ENCODE measurements at places on chromosomes 3 and 15. TPM values are rescaled to one million over a fixed set of nuclear protein-coding genes. Genes with fewer than 3 reads are reported as not detected.

- no peak for DNase-seq
Measured at GRCh38 chr15:32716915-32717425, 834 bp upstream of the GREM1 start.

DNA sequence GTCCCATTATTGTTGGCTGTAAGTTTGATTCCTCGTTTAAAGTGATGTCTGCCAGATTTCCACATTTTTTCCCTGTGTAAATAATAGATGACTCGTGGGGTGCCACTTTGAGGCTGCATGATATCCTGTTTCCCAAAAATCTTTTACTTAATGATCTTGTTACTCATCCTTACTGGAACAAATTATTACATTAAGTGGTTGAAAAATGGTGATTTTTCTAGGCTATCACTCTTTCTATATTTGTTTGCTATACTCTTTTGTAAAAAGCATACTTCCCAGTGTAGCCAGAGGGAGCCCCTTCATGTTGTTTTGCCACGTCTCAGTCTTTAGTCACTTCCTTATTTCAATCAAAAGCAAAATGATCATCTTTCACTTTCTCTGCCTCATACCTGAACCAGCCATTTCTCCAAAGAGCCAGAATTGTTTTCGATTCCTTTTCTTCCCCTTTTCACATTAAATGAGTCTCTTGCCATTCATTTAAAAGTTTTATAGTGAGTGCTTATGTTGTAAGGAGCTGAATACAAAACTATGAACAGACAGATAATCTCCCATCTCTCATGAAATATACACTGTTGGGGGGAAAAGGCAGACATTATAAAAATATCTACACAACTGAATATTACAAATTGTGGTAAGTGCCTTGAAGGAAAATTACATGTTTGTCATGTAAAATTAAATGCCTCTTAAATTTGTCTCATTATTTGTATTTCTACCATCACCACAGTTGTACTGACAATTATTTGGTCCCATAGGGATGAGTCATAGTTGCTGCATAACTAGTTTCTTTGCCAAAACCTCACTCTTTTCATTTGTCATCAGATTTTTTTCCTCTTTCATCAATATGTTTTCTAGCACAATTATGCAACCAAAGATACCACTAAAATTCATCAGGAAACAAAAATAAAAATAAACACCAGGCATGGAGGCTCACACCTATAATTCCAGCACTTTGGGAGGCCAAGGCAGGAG, 41.5 kb downstream of the ADGRG7 start:
- DNase-seq: no peak

DNA sequence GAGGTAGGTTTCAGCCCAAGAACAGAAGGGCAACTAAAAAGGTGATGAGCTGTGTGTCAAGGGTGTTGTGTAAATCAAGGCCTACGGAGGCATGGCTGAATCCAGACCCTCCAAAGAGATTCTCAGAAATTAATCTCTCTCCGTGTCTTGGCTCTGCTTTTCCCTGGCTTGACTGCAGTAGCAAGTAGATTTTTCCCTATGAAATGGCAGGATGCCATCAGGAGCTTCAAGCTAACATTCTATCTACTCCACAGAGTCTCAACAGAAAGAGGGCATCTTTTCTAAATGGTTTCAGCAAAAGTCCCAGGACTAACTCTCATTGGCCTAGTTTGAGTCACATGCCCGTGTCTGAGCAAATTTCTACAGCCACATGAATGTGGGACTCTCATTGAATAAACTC, 58.3 kb downstream of the LSM3 start:
- DNase-seq: no peak

GRCh38 chr3:141575879-141576743, 89.3 kb downstream of the RASA2 start:
- DNase-seq: no peak

DNA sequence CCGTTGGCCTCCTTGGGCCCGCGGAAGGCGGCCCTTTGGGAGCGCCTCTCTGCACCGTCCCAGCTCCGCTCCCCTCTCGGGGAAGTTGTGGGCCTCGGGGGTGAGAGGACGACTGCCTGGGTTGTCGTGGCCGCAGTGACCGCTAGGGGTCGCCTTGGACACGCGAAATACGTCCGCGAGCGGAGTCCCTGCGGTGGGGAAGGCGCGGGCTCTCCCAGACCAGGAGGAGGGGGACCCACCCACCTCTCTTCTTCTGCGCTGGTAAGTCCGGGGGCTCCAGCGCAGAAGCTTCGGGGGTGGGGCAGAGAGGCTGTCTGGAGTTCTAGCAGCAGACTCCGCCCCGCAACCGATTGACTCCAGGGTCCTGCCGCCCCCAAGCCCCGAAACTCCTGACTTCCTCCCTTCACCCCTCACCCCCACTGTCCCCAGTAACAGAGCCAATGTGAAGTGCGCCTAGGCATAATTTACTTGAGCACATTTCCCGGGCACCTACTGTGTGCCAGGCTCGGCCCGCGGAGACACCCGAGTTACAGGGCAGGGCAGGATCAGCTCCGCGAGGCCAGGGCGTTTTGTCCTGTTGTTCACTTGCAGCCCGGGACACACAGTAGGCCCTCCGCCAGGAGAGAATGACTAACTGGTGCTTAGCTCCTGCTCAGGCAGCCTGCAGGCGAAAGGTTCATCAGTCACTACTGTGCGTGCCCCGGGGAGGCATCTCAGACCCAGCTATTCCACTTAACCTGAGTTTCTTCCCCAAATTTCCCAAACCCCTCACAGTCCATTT, 32.8 kb downstream of the DNASE1L3 start:
- DNase-seq: peak; percentile 97

DNA sequence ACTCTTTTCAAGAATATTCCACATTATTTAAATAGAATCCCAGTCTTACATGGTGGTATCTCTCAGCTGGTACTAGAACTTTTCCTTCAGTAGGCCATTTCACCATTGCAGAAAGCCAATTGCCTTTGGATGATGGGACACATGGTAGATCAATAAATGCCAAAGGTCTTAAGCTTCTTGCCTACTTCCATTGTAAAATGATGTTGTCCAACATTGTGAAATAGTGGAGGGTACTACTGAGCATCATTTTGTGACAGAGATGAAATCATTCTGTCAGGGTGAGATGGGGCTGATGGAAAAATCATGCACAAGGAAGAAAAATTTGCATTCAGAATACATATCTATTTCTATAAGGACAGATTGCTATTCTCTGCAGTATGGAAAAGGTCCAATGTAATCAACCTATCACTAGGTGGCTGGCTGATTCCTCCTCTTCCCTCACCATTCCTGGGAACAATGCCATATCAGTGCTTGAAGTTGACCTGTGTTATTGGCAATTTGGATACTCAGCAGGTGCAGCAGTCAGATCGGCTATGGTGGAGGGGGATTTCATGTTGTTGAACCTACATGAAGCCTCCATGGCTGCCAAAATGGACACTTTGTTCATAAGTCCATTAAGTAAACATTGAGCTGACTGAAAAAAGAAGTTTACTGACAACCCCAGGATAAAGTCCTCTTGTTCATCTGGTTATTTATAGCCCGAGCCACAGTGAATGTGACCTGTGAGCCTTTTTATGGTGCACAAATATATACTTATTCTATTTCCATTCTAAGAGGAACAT, 596.9 kb upstream of the ARPP21 start:
- no peak for DNase-seq

- DNase-seq: no peak
Measured at GRCh38 chr3:100682854-100683760, 26.2 kb upstream of the TFG start.

DNA sequence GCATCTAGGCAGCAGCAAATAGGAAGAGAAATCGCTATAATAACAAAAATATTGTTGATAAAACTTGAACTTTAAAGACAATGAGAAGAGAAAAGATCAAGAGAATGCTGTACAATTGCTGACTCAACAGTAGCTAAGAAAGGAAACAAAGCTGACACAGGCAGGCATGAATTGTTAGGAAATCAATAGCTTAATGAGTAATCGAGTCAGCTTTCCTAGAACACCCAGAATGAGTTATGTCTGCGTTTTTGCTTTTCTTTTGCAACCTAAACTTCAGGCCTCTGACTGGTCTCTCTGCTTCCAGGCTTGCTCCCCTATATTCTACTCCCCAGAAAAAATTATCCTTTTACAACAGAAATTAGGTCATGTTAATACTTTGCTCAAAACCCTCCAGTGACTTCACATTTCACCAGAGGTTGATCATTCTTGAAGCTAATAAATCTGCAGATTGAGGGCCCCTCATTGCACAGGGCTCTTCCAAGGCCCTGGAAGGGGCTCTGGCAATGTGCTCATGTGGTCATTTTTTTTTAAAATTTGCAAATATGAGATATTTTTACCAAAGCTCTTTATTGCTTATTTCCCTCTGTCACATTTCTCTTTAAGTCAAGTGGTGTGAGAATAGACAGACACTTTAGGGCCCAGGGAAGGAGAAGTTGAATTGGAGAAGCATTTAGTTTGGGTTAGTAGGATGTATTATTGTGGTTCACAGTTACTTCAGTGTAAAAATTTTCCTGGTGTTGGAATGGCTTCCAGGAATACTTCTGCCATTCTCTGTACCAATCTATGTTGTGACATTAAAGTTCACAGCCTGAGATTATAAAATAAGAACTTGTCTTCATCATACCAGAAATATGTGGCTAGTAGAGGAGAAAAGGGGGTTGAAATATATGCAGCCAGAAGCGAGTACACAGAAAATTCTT, 116.3 kb downstream of the TMCO5A start:
- no peak for DNase-seq

- no peak for DNase-seq
Measured at GRCh38 chr3:182814419-182815062, 21.2 kb downstream of the ATP11B start.

- DNase-seq: no peak
Measured at GRCh38 chr15:85963262-85963760, 116.4 kb upstream of the AGBL1 start.

DNA sequence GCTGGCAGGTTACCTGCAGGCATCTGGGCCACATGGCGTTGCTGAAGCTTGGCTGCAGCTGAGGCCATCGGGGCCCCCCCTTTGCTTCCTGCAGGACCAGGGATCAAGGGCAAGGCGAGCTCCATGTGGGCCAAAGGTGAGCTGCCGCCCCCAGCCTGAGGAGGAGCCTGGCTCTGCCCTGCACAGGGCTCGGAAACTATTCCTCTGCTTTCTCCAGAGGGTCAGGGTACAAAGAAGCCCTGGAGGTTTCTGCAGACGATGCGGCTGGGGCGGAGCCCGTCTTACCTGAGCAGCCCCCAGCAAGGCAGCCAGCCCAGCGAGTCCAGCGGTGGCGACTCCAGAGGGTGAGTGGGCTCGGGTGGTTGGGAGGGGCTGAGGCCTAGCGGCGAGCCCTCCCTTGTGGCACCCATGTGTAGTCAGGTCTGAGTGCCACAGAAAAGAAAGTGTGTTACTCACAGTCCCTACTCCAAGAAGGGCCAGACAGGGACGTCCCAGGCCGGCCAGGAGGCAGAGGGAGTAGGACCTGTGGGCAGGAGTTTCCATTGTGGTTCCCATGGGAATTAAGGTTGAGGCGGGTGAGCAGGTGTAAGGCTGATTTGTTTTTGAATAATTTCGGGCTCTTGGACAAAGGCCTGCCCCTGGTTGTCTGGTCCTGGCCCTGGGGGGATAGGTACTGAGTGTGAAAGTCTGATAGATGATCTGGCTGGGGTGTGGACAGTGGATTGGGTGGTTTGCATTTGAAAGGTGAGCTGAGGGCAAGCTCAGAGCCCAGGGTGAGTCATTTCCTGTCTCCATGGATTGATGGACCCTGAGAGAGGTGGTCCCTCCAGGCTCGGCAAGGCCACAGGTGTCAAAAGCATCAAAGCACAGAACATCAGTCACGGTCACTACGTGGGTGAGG, 25.4 kb downstream of the CFAP100 start:
- no peak for DNase-seq

GRCh38 chr15:66758844-66759243, 56.8 kb downstream of the SMAD6 start:
- no peak for DNase-seq

GRCh38 chr3:24683633-24684384, 189.2 kb upstream of the THRB start:
- no peak for DNase-seq

DNA sequence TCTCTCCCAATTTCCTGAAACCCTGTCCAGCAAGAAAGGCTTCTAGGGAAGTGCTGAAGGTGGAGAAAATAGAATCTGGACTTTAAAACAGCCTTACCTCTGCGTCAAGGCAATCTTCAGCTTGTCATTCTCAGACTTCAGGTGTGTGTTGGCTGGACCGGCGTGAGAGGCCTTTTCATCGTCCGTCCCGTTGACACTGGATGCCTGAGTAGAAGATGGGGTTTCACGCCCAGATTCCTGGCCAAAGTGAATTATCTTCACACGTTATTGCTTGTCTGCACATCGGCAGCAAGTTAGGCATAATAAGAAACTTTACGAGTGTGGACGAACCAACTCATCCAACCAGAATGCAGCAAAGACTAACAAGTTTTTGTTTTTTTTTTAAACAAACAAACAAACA, 49.5 kb downstream of the WHAMM start:
- DNase-seq: no peak

LTK gene
- 0.27 TPM for total RNA-seq

GRIP2 gene
- total RNA-seq: 12.0 TPM

ZNF860 gene
- total RNA-seq: 6.5 TPM

MEIS2 gene
- 0.30 TPM for total RNA-seq

SNX33 gene
- 17.8 TPM for total RNA-seq

TIMP4 gene
- total RNA-seq: 4.8 TPM

CLDN11 gene
- 12.6 TPM for total RNA-seq

C2CD4B gene
- 0.96 TPM for total RNA-seq

LCTL gene
- 3.2 TPM for total RNA-seq

PIERCE2 gene
- 1.6 TPM for total RNA-seq

Measured in WTC11 (cell line).